ENCODE measurements at places on chromosomes 11 and 22.

DNA sequence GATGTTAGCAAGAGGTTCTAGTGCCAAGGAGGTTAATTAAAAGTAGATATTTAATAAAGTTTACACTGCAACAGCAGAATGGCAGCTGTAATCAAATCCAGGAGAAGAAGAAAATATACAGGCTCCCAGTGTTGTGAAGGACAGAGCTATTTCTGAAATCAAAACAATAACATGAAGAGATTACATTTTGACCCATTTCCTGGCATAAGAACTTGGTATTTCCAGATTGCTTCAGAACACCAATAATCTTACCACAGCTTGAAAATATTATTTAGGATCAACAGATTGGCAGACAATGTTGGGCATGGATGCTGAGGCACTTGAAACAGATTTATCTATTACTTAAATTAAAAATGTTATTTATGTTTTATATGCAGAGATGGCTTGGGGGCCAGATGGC lies 692.5 kb downstream of the KCNA4 start:
- no peak for DNase-seq

DNA sequence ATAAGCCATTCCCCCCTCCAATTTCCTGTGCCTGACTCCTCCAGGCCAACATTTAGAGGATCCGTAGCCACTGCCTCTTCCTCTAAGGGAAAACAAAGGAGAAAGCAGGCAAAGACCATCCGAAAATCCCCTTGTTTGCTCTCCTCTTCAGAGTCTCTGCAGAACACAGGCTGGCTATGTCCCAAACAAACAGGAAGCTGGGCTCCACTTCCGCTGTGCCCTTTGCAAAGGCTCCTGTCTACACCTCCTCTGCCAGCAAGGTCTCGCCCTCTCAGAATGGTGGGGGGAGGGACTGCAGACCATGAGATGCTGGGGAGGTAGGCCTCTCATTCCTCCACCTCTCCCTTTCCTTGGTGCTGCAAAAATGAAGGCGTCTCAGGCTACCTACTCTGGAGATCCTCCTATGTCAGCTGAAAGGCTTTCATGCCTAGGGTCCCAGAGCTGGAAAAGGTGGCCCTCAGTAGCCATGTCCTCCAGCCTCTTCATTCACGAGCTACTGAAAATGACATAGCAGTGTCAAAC lies 596.2 kb downstream of the BUD13 start:
- no peak for DNase-seq

- no peak for DNase-seq
Observed at GRCh38 chr11:83363312-83363711, 77.1 kb upstream of the CCDC90B start.

DNA sequence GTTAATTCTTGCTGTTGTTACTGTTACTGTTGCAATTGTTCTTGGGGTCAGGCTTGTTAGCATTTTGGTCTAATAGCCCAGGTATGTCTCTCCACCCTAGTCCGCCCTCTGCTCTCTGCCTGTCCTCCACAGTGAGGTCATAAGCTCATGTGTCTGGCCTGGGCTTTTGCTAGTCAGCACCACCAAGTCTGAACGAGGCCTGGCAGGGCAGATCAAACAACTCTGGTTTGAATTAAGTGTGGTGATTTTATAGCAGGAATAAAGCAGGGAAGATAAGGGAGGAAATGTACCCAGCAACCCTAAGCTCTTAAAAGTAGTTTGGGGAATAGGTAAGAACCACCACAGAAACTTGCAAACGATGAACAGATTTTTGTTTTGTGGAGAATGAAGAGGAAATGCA lies 98.7 kb downstream of the ABTB2 start:
- DNase-seq, result no peak

DNA sequence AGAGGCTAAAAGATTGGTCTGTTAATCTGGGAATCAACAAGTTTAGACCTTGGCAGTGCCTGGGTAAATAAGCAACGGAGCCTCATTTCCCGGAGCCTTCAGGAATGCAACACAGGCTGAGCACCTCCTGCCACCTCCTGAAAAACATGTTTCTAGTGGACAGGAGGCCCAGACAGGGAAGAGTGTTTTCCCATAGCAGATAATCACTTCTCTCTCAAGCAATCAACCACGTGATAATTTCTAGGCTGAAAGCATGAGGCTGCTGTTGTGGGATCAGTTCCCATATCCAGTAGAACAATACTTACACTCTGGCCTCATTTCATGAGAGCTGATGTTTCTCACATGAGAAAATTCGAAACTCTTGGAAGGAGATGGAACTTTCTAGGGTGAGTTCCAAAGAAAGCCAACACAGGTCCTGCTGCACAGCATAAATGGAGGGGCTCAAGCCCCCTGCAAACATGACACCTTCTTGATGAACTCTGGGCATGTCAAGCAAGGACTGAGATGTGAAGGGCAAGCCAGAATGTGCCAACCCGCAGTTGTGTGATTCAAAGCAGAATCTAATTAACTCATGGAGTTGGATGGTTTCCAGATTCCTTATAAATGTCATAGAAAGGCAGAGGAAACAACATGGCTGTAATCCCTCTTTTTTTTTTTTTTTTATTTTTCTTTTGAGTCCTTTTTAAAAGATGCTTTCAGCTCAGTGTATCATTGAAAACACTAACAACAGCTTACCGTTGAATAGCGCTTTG lies 228.5 kb upstream of the SESN3 start:
- DNase-seq, result peak; percentile 49

DNA sequence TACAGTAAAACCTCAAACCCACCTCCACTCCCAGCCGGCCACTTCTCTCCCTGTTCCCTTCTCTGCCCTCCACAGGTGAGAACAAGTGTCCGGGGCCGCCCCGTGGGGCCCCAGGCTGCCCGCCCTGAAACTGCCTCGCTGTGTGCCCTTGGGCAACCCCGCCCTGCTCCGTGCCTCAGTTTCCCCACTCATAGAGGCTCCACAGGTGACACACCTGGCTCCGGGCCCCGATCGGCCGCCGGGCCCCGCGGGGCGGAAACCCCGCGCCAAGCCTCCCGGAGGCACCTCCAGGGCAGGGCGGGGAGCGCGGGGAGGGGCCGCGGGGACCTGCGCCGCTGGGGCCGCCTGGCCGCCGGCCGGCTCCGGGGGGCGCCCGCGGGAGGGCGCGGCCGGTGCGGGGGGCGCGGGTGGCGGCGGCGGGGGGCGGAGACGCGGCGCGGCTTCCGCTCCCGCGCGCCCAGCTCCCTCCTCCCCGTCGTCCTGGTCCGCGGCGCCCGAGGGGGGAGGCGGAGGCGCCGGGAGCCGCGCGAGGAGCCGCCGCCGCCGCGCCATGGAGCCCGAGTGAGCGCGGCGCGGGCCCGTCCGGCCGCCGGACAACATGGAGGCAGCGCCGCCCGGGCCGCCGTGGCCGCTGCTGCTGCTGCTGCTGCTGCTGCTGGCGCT lies at the start of gene LRP5:
Gene LRP5 (plus strand): TSS at position 475 of the 663 bp plus-strand sequence. CDS start 124 bp downstream, at position 599.
- no peak for DNase-seq

DNA sequence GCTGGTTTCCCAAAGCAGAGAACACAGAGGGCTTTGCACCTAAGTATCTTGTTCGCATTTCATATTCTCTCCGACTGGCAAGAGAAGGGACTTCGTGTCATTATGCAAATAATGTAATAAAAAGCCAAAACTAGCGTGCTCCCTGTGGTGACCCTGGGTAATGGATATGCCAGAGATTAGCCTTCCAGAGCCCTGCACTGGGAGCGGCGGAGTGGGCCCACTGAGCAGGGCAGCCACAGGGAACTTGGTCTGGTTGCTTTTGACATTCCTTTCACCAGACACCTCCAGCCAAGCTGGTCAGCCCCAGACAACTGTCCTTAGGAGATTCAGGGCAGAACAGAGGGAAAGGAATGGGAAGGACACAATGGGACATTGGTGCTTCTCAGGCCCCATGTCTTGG lies 56.1 kb downstream of the FLI1 start:
- no peak for DNase-seq

GRCh38 chr11:122814401-122814800 lies 23.9 kb upstream of the CRTAM start:
- DNase-seq, result no peak

DNA sequence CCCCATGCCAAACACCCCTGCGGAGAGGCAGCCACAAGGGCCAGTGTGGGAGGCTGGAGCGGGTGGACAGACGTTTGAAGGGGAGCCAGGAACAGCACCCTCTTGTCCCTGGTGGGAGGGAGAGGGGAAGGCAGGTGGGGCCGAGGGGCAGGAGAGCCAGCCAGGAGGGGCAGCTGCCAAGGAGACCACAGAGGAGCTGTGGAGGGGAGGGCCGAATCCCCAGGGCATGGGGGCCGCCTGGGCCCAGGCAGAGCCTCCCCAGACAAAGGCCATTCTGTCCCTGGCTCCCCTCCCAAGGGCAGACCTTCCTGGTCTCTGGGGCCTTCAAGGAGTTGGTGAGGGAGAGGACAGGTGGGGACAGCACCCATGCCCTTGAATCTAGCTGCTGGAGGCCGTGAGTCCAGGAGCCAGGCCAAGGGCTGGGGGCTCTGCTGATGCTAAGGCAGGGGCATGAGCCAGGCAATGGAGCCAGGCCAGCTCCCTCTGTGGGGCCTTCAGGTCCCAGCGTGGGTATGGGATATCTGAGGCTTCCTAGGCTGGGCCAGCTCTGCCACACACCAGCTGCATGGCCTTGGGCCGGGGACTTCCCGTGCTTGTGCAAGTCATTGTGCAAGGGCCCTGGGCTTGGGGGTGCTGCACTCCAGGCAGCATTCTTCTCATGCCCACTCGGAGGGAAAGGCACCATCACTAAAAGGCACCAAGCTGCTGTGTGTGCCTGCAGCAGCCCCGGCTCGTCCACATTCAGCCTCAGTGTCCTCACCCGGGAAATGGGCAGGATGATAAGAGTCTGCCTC lies 11.4 kb downstream of the EMID1 start:
- DNase-seq, result no peak

- DNase-seq, result no peak
Observed at GRCh38 chr11:105024394-105024793, 1.4 kb upstream of the CASP5 start.

DNA sequence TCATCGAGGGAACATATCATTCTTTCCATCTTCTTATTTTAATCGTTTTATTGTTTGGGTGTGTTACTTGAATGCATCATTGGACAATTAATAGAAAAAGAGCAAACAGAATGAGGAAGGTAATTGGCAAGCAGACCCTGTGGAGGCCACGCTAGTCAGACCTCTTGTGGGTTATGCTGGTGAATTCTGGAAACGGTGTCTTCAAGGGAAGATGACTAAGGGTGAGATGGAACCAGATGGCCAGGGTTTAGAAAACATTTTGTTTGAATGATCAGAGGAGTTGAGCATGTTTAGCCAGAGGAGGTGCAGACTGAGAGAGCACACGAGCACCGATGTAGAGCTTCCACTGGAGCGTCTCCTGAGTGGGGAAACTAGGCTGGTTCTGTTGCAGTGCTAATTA lies 8.5 kb downstream of the ST14 start:
- no peak for DNase-seq

DNA sequence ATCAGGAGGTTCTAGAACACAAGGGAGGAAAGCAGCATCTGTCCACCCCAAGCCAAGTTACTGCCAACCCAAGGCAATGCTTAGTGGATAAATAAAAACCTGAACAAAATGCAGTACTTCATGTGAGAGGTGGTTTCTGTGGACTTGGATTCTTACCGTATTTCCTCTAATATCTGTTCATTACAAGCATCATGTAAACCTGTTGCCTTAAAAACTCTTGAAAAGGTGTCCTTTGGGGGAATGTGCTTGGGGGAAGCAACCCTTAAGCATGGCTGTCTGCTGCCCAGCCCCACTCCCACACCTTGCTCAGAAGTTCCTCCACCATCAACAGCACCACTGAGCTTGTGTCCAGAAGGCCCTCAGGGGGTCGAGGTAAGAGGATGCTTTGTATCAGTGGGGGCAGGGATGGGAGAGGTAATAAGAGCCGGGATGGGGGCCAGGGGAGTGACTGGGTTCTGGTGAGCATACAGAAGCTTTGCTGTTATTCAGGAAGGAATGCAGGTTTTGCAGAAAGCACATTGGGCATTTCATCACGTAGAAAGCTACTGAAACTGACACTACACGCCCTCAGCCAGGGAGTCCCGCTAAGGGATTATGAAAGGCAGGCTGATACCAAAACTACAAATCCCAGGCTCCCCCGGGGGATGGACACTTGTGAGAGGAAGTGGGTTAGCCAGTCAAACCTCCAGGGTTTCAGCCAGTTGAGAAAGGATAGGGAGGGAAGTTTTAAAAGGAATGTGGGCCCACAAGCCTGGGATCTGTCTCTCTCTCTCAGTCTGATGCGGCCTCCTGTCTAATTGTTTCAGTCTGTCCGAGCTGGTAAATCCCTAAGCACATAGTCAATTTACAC lies 52.0 kb downstream of the KCNJ1 start:
- DNase-seq, result peak; percentile 58

GRCh38 chr11:61683961-61684869 lies 4.0 kb downstream of the DAGLA start:
- no peak for DNase-seq

GRCh38 chr22:22111267-22111751 lies 128.7 kb upstream of the TOP3B start:
- DNase-seq, result no peak

DNA sequence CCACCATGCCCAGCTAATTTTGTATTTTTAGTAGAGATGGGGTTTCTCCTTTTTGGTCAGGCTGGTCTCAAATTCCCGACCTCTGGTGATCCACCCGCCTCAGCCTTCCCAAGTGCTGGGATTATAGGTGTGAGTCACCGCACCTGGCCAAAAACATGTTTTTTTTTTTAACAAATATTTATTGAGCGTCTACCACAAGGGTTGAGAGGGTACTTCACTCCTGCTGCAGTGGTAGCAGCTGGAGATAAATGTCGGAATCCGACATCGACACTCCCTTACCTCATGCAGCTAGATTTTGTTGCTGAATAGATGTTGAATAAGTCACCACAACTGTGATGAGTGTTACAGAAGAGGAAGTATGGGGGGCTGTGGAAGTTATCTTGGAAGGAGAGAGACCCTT lies 971 bp downstream of the DNAJB13 start:
- no peak for DNase-seq

DNA sequence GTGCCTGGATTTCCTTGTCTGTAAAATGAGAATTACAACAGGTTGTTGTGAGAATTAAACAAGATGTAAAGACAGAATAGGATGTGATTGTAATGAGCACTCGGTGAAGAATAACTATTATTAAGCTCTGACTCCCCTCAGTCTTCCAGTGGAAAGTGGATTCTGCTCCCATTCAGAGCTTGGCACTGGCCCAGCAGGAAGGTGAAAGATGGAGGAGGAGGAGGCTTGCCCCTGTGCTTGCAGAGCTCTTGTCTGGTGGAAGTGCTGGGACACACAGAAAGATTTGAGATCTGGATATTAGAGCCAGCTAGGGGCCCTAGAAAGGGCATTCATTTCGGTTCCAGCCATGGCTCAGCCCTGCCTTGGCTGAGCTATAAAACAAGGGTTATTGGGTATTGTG lies 28.2 kb downstream of the PHLDB1 start:
- DNase-seq, result no peak

DNA sequence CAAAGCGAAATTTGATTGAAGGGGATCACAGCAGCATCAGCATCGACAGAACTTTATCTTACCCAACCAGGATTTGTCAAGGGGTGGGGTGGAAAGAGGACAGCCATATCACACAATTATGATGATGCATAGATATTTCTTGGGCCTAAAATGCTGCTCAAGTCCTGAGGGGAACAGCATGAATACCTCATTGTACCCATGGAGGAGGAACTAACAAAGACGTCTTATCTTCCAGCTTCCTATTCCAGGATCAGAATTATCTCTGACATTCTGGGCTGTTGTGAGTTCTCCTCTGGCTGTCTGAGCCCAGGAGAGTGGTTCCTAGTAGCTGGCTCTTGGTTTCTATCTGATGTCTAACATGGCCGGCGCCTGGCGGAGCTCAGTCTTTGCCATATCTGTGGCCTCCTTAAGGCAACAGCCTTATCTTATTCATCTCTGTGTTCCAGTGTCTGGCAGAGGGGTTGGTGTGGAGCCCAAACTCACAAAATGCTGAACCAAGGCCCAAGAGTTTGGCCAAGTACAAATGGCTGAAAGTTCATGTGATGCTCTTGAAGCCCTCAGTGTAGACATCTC lies 68.2 kb upstream of the TIMP3 start:
- peak; percentile 96 for DNase-seq

- no peak for DNase-seq
Observed at GRCh38 chr11:44179173-44179572, 83.7 kb downstream of the EXT2 start.
